NCI-H460 (cell line): ENCODE measurements at places on chromosomes 6 and 20. TPM values are rescaled to one million over a fixed set of nuclear protein-coding genes. Genes with fewer than 3 reads are reported as not detected.
A peak's percentile ranks its signal among the peaks of the same experiment; 100 is the strongest.

Gene POFUT1
- total RNA-seq, result 46.7 and 50.8 TPM in 2 replicates

DNA sequence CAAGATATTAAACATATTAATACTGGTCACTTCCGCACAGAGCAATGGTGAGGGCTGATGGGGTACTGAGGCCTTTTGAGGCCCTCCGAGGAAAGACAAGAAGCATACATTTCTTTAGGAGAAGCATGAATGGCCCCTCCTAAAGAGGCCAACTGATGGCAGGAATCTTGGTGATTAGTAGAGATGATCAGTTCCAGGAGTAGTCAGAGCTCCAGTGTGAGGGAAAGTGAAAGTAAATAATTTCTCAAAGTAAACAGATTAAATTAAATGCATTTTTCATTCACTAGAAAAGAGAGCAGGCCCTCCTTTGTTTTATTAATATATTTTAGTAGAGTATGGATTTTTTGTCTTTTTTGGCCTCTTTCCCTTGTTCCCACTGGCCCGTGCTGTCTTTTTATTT lies 38.2 kb downstream of the NOX3 start:
- no peak for DNase-seq

DNA sequence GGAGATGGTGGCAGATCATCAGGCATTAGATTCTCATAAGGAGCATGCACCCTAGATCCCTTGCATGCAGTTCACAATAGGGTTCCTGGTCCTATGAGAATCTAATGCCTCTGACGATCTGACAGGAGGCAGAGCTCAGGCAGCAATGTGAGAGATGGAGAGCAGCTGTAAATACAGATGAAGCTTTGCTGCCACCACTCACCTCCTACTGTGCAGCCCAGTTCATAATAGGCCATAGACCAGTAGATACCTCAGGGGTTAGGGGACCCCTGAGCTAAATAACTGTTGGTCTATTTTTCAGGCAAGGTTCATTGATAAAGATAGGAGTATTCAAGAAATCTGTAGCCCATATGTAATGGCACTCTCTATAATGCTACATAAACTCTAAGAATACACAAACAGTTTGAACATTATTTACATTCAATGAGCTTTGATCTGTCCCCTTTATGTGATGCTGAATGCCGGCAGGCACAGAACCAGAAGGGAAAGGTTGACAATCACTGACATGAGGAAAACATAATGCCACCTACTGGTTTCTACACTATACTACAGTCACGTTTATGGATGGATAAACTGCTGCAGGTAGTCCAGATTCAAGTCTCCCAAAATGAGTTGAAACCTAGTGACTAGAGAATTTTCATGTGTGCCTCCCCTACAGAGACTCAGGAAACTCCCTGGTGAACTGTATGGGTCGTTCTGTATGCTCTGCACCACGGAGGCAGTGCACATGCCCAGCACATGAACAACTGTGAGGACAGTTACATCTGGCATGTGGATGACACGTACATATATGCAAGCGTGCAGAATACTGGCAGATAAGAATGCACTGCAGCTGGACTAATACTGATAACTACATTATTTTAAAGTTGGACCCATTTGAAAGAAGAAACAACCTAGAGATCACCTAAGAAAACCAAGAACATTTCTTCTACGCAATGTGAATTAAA lies 72.0 kb downstream of the DST start:
- peak; percentile 23 for DNase-seq

DNA sequence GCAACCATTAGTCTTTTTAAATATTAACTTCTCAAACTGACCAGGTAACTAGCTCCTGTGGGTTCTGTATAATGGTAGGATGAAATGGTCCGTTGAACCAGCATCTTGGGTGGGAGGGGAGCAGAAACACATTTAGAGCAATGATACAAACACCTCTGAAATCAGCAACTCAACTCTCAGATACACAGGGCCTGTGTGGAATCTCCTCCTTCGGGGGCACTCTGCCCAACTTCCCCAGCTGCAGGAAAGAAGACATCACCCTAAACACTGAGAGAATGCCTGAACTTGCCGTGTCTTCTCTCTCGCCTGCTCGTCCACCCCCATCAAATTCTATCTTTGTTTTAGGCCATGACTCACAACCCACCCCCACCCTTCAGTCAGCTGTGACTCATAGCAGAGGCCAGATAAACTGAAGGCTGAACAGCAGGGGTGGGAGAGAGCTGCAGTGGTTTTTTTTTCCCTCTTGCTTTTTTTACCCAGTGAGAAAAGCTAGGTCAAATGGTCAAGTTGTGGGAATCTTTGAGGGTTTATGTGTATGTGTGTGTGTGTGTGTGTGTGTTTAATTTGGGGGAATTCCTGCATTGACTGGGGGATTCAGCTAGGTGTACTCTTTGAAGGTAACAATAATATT lies 593.4 kb upstream of the JAG1 start:
- DNase-seq, result peak; percentile 26

GRCh38 chr6:112660626-112661025 lies 313.5 kb downstream of the RFPL4B start:
- DNase-seq, result no peak

DNA sequence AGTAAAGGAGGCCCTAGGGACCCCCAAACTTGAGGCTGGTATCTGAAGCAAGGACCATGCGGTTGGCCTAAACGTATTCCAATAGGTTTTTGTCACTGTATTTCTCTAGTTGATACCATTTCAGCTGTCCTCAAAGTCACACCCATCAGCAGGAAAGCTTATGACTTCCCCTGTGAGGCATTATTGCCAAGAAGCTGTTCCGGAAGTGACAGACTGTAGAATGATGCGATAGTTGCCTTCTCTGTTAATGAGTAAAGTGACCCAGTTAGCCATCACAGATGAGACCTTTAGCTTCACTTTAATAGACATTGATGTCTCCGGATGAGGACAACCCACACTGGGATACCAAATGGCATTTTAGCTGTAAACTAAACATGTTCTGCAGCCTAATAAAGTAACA lies 147.9 kb downstream of the RNGTT start:
- DNase-seq, result no peak

GRCh38 chr6:159067334-159067733 lies 22.5 kb upstream of the TAGAP start:
- no peak for DNase-seq

GRCh38 chr6:76982476-76983199 lies 480.7 kb downstream of the HTR1B start:
- no peak for DNase-seq

- no peak for DNase-seq
Observed at GRCh38 chr6:61887423-61887822, 398.6 kb downstream of the KHDRBS2 start.

- peak; percentile 34 for DNase-seq
Observed at GRCh38 chr6:132122871-132123270, 171.7 kb upstream of the CCN2 start.

Gene TFAP2C
- 11.3 and 11.8 TPM in 2 replicates for total RNA-seq

DNA sequence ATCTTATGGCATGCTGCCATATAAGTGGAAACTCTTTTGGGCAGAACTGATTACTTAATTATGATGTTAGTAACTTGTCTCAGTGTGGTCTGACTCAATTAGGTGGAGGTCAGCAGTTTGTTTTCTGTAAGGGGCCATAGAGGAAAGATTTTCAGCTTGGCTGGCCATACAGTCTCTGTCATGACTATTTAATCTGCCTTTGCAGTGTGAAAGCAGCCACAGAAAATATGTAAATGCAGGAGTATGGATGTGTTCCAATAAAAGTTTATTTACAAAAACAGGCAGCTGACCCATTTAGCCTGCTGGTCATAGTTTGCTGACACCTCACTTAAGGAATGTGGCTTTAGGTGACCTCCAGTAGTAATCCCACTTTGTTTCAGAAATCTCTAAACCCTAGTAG lies 700.7 kb downstream of the EPM2A start:
- no peak for DNase-seq

- DNase-seq, result no peak
Observed at GRCh38 chr6:36539814-36540568, 7.3 kb downstream of the STK38 start.

GRCh38 chr6:98014442-98015201 lies 731.6 kb upstream of the MMS22L start:
- DNase-seq, result no peak

DNA sequence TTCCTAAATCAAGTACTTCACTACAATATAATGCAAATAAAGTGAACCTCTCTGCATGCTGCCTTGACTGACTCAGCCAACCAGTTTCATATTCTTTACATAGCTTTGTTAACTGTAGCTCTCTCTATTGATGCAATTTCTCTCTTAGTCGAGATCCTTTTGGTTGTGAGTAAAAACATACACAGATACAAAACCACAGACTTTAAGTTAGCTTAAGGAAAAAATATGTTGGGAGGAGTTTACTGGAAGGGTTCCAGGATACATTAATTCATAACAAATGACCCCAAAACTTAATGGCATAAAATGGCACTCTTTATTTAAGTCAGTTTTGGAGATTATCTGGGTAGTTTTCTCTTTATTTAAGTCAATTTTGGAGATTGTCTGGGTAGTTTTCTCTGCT lies 15.7 kb downstream of the HTR1E start:
- no peak for DNase-seq

DNA sequence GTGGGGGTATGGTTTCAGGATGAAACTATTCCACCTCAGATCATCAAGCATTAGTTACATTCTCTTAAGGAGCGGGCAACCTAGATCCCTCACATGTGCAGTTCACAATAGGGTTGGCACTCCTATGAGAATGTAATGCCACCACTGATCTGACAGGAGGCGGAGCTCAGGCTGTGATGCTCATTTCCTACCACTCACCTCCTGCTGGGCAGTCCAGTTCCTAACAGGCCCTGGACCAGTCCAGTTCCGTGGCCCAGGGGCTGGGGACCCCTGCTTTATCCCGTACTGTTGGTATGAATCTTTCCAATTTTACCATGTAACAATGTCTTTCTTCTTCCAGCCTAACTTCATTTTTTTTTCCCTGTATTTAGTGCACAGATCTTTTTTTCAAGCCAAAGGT lies 94.9 kb downstream of the OGFRL1 start:
- DNase-seq, result no peak

GRCh38 chr6:151633526-151634335 lies 139.9 kb downstream of the CCDC170 start:
- DNase-seq, result no peak

Gene ULBP3
- total RNA-seq, result 6.5 and 9.4 TPM in 2 replicates

DNA sequence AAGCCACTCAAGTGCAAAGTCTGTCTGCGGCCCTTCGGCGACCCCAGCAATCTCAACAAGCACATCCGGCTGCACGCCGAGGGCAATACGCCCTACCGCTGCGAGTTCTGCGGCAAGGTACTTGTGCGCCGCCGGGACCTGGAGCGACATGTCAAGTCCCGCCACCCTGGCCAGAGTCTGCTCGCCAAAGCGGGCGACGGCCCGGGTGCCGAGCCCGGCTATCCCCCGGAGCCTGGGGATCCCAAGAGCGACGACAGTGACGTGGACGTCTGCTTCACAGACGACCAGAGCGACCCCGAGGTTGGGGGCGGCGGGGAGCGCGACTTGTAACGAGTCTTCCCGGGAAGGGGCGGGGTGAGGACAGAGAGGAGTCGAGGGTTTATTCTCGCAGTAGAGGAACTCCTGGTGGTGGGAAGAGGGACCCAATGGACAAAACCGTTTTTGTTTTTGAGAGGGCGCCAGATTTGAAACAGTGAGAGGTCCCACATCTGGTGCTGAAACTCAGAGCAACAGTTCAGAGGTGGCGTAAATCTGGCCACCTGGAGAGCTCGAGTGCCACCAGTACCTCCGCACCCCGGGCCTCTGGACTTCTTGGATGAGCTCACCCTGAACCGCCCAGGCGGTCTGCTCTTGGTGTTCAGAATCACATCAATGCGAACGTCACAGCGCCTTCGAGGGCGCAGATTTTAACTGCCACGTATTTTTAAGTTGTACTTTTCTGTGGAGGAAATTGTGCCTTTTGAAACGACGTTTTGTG lies 8.0 kb downstream of the PRDM13 start:
- DNase-seq, result no peak

DNA sequence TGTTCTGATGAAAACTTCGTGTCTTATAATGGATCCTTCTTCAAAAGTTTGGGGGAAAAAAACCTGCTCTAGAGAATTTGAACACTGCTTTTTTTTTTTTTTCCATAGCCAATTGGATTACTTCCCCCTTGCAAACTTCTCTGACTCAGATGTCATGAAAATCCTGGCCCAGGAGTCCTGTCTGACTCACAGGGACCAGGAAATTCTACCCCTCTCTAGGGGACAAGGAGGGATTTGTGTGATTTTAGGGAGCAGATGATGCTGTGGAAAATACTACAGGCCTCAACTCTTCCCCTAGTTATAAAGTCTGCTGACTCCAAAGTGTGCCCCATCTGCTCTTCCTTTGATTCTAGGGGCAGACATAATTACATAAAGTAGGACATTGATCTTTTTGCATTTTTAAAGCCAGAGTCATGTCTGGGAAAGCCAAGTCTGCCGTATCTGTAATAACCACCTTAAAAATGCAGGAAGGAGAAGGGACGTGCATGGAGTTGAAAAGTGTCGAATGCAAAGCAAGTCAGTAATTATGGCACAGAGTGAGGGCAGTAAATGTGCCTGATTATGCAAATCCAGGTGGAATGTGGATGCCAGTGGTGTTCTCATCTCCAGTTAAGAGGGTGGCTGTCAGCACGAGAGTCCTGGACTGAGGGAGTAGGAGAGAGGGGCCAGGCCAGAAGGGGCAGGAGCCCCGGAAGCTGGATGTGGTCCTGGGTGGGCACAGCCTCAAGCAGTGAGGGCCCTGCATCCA lies 144.3 kb upstream of the SULF2 start:
- no peak for DNase-seq

Gene FAXC
- 1.9 and 2.0 TPM in 2 replicates for total RNA-seq

Gene DCDC2
- total RNA-seq, result 0.05 TPM in 1 of 2 replicates, not detected in the other

GRCh38 chr6:146106532-146106931 lies 77.7 kb downstream of the GRM1 start:
- no peak for DNase-seq

Gene VGLL2
- not detected in 2 replicates for total RNA-seq

DNA sequence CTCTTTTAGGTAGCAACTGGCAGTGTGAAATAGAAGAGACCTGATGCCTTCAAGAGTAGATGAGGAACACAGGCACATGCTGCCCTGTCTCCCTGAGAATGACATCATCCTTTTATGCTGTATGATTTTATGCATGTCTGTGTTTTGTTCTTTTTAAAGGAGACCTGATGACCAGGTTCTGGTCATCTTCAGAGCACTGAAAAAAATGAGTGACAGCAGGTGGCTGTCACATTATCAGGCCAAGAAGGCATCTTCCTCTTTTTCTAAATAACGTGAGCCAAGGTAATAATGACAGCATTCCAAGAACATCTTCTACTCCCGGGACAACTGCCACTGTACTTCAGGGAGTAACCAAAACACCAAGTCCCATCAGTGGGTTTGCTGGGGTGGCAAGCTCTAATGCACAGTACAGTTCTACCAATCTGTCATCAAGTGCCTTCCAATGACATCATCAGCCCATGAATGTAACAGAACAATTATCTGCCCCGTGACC lies 28.9 kb downstream of the CNKSR3 start:
- no peak for DNase-seq

DNA sequence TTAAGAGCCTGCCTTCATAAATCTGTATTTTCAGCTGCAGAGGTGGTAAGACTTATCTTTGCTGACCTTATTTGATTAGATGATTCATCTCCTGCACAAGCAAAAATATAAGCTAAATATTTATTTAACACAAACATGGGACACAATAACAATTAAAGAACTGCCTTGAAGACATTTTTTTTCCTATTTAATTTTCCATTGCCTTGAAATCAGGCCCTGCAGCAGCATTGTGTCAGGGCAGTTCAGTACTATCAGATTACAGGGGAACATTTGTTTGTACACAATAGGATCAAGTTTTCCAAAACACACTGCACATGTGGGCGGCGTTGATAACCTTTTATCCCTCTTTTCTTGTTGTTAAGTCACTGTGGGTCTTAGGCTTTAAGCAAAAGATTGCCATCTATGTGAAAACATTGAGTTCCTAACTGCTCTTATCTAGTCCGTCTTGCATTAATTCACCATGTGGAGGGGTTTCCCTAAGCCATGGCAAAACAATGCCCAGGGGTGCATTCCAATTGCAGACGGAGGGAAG lies 7.4 kb downstream of the ADGRF5 start:
- no peak for DNase-seq

Gene GPX5
- not detected in 2 replicates for total RNA-seq
